GM12865 (cell line): ENCODE measurements at places on chromosomes 3 and 15.
A peak's percentile ranks its signal among the peaks of the same experiment; 100 is the strongest.

DNA sequence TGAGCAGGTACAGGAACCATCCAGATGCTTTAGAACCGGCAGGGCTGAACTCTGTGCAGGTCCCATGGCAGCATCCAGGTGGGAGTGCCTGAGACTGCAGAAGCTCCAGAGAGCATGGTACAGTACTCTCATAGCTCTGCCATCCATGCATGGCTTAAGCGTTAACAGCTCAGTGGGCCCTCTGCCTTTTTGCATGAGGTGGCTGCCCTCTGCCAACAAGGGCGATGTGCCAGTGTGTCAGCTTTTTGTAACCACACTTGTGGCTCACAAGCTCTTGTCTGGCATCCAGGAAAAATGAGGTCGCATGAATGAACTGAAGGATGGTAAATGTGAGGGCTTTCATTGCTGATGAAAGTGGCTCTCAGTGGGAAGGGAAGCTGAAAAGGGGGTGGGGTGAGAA is 950.1 kb downstream of the DIPK2A start:
- no peak for DNase-seq

- no peak for DNase-seq
These were observed 207.2 kb downstream of the ROBO2 start for GRCh38 chr3:77247061-77247460.

- peak; percentile 57 for DNase-seq
These were observed 2.0 kb downstream of the CCR5 start for GRCh38 chr3:46372492-46373359.

- DNase-seq = no peak
These were observed 63.7 kb downstream of the LRCH3 start for GRCh38 chr3:197854596-197855343.

GRCh38 chr15:94255540-94255939 is 24.2 kb downstream of the MCTP2 start:
- DNase-seq = no peak

DNA sequence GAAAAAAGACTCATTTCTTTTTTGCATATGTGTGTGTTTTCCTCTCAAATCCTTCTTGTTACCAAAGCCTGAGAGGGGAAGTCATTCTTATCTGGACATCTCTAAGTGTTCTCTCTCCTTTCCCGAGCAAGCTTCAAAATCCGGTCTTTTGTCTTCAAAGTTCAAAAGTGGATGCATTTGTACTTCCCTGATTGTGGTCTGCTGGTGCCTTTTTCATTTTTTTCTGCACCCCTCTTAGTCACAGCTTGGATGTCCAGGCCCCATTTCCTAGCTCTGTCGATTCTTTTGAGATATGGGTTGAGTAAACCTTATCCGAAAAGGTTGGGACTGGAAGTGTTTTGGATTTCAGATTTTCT is 34.8 kb downstream of the EHD4 start:
- no peak for DNase-seq

DNA sequence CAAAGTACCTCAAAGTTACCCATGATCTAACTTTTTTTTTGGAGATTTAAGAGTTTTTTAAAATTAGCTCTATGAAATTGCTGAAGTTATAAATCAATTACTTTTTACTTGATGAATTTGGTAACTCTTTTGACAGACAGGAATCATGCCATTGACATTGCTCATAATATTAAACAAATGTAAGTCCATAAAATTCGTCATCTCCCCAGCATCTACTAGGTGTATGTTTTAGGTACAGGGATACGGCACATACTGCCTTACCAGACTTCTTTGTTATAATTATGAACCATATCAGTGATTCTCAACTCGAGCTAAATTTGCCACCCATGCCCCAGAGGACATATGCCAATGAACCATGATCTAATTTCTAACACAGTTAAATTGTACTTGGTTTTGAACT is 247.5 kb upstream of the TGFBR2 start:
- no peak for DNase-seq

- DNase-seq = peak; percentile 79
These were observed 238.7 kb downstream of the ISL2 start for GRCh38 chr15:76575274-76575673.

GRCh38 chr3:164533275-164533674 is 545.0 kb downstream of the SI start:
- DNase-seq = no peak

DNA sequence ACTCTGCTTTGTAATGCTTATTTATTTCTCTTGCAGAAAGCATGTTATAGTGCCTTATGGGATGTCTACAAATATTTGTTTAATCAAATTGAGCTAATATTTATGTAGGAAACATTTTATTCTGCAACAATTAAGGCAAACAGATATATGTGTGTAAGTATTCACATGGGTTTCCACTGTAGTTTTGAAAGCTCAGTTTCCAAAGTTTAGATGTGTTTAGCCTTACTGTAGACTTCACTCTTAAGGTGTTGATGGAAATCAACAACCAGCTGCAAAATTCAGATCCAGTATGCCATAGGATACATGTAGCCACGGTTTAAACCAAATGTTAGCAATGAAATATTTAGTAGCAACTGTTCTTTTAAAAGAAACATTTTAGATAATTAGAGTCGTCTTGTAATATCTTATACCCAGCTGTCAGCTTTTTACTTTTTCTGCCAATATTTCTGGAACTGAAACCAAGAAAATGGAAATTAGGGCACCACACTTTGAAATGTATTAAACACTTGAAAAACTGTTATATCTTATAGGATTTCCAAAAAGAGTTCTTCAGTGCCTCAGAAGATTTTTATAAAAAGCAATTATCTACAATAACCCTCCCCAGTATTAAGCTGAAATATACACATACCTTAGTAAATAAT is 18.5 kb downstream of the PIK3CA start:
- DNase-seq = no peak

DNA sequence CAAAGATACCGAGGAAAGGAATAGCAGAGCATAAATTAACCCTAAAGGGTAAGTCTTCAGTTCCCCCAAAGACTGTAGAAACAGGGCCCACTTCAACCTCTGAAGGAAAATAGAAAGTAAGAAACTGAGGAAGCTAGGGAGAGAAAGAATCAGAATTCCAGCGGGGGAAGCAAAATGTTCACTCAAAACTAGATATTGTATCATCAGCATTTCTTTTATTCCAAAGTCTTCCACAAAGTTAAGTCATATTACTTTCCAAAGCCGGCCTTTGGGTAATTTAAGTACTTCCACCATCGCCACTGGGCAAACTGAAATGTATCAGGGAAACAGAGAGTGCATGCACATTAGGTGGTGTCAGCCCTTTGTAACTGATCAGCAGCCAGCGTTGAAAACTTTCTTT is 88.3 kb downstream of the RSL24D1 start:
- no peak for DNase-seq

DNA sequence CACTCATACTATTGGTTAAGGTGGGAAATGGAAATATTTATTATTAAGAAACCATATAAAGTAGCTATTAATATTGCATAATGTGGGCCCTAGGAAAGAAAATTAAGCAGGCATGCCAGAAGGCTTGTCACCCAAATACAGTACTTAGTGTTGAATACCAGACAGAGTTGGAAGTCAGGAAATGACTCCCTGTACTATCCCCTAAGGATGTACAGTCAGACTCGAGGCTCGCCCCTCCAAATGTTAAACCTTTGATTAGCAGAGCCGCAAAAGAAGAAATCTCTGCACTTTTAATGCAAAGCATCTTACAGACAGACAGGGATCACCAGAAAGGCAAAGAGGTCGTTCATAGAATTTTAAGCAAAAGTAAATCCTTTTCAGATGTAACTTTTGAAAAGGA is 11.3 kb upstream of the RBSN start:
- no peak for DNase-seq

- DNase-seq = no peak
These were observed 472.7 kb upstream of the NR2F2 start for GRCh38 chr15:95857758-95858157.

DNA sequence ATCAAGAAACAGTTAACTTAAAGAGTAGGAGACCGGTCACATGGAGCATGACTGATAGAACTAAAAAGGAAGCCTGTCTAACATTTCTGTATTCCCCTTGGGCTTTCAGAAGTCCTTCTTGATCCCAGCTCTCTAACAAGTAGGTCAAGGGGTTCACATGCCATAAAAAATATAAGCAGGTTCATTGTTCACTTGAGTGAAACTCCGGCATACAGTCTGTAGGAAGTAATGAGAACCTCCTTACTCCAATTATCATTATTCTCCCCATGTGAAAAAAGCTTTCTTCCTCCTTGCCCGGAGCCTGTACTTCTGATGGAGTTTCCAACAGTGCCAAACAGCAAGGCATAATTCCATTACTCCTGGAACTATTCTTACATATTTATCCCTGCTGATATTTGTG is 242.8 kb upstream of the CNTN4 start:
- DNase-seq = no peak

GRCh38 chr15:41561104-41561776 is 2.2 kb downstream of the TYRO3 start:
- no peak for DNase-seq

GRCh38 chr15:74482661-74483060 is 21.7 kb upstream of the UBL7 start:
- no peak for DNase-seq

DNA sequence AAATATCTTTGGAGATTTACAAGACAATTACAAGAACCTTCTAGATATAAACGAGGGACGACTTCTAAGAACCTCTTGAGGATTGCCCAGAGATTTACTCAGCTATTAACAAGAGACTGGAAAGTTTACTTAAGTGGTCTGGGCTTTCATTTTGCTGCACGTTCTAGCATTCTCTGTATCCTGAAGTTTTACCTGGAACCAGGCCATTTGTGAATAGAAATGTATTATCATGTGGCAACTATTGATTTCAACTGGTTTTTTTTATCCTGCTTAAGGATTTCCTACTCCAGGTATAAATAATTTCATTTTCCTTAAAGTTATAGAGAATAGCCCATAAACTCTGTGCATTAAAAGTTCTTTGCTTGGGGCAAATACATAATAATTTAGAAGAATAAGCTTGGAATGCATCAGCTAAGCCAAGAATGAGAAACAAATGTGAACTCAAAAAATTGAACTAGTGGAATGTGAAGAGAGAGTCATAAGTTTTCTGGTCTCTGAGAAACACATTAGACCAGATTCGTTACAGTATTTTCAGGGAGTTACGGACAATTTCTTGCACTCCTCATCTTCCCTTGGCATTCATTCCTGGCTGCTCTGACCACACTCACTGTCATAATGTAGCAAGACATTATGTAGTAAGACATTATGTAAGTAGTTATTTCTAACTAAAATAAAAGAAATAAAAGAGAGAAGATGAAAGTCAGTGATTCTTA is 1.3 kb downstream of the AQP9 start:
- no peak for DNase-seq

GRCh38 chr3:144259267-144259666 is 287.6 kb downstream of the DIPK2A start:
- DNase-seq = no peak

DNA sequence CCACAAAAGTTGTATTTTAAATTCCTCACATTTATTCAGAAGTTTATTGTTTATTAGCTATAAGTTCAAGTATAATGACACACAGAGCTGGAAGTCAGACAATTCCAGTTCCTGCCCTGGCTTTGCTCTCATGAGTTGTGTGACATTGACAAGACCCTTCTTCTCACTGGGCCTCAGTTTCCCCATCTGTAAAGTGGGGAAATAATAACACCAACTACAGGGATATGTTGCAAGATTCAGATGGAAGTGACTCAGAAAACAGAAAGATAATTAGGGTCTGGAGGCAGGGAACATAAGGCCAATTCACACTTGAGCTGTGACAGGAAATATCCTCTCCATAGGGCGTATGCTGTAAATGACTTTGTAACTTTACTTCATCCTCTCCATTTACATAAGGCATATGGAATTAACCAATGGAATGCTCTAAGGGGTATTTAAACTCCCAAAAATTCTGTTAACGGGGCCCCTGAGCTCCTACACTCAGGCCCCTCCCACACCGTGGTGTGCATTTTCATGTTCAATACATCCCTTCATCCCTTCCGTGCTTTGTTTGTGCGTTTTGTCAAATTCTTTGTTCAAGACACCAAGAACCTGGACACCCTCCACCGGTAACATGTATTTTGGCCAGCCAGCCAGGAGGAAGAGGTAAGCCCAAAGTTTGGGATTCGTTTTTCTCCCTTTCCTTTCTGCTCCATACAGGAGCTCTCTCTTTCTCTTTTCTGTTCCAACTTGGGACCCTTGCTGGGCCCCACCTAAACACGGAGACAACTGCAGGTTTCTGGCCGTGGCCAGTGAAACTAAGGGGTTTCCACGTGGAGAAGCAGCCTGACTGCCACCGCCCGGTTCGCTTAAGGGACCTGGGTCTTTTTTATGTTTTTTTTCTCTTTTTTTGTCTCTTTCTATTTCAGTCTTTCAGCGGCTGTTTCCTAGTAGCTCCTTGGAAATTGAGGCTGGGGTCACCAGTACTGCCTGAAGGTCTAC is 16.9 kb downstream of the CYP11A1 start:
- DNase-seq = no peak

GRCh38 chr3:170982733-170983132 is 43.8 kb downstream of the SLC2A2 start:
- DNase-seq = peak; percentile 17

- DNase-seq = no peak
These were observed 148.5 kb upstream of the HACD2 start for GRCh38 chr3:123733341-123733740.

GRCh38 chr15:44620081-44620480 is 43.4 kb downstream of the SPG11 start:
- DNase-seq = no peak

- no peak for DNase-seq
These were observed 19.2 kb downstream of the SNX33 start for GRCh38 chr15:75666823-75667501.

DNA sequence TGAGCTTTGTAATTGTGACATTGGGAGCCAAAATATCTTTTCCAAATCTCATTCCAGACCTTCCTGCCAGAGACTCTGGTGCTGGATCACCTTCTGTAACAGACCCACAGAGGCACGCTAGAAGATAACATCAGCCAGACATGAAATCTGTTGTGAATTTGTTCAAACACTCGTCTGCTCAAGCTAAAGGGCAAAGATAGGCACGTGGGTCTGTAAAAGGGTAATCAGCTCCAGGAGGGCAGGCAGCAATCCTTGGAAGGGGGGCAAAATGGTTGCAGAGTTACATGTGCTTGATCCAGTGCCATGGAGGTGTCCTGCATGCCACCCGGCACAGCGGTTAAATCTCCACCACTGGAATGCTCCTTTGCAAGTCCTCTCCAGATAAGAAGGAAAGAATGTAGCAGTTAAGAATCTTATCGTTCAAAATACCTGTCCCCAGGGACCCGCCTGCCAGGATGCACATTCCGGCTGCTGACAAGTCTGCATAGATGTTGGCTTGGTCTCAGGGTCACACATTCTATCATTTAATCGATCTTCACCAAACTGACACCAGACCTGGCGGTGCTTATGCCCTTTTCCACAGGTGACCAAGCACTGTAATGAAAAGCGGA is 74.8 kb downstream of the ADAMTS9 start:
- DNase-seq = no peak
